Stimulated activated CD8-positive, alpha-beta memory T cell treated with anti-CD3 and anti-CD28 coated beads, Interleukin-2, amount 100 ng/mL, for 1 hour (primary cell): ENCODE measurements at places on chromosomes 11 and 22.

- DNase-seq, result no peak
Observed at GRCh38 chr22:50009765-50010675, 2.5 kb downstream of the IL17REL start.

- no peak for DNase-seq
Observed at GRCh38 chr11:32396331-32396730, 39.0 kb downstream of the WT1 start.

DNA sequence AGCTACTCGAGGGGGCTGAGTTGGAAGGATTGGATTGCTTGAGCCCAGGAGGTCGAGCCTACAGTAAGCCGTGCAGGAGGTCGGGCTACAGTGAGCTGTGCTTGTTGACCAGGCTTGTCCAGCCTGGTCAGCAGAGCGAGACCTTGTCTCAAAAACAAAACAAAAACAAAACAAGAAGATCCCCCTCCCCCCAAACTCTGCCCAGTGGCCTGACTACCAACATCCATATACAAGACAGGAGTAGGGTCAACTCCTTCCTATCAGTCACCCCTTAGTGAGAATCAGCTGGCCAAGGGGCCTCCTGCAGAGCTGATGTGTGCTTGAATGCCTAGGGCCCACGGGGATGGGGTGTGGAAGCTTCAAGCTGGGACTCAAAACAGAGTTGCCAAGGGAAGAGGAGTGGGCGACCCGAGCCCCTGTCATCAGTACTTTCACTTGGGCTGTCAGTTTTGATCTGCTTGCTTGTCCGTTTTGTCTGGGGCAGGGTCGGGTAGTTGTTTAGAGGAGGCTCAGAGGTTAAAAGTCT is 942 bp upstream of the TSPAN18 start:
- DNase-seq, result no peak

GRCh38 chr11:125263268-125263790 is 98.8 kb downstream of the PKNOX2 start:
- no peak for DNase-seq

DNA sequence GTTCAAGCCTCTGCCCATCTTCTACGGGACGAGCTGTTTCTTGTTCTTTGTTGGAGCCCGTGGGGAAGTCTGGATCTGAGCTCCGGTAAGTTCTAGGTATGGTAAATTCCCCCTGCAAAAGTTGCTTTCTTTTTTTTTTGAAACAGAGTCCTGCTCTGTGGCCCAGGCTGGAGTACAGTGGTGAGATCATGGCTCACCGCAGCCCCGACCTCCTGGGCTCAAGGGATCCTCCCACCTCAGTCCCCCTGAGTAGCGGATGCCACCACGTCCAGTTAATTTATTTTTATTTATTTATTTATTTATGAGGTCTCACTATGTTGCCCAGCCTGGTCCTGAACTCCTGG is 35.5 kb upstream of the MOB2 start:
- no peak for DNase-seq

DNA sequence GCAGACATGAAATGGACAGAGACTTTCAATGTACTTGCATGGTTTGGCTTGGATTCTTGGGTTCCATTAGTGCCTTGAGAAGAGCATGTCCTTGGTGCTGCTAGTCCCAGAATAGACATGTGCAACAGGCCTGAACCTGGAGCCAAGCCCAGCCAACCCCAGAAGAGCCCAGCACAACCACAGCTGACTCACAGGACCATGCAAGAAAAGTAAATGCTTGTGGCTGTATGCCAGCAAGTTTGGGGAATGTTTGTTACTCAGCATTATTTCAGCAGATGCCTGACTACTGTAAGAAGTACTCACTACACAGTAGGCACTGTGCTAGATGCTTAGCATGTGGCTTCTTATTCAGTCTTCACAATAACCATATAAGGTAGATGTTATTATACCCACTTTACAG is 39.2 kb upstream of the HMGXB4 start:
- DNase-seq, result no peak

DNA sequence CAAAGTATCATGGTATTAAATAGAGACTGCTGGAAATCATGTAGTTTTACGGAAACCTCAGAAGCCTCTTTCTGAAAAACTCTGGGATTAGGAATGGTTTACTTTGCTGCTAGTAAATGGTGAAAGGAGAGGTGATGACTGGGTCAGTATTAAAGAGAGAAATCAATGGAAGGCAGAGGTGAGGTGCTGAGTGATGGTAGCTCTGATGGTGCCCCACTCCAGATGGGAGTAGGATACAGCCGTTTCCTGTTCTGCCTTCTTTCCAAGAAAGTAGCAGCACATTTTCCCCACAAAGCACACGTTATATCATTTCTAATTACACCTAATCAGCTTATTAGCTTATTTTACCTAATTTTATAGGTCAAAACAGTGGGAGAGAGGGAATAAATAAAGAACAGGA is 267.6 kb upstream of the PITPNB start:
- no peak for DNase-seq

GRCh38 chr11:68113986-68114385 is 7.2 kb downstream of the CHKA start:
- no peak for DNase-seq

- no peak for DNase-seq
Observed at GRCh38 chr11:110513846-110514437, 84.2 kb downstream of the FDX1 start.

DNA sequence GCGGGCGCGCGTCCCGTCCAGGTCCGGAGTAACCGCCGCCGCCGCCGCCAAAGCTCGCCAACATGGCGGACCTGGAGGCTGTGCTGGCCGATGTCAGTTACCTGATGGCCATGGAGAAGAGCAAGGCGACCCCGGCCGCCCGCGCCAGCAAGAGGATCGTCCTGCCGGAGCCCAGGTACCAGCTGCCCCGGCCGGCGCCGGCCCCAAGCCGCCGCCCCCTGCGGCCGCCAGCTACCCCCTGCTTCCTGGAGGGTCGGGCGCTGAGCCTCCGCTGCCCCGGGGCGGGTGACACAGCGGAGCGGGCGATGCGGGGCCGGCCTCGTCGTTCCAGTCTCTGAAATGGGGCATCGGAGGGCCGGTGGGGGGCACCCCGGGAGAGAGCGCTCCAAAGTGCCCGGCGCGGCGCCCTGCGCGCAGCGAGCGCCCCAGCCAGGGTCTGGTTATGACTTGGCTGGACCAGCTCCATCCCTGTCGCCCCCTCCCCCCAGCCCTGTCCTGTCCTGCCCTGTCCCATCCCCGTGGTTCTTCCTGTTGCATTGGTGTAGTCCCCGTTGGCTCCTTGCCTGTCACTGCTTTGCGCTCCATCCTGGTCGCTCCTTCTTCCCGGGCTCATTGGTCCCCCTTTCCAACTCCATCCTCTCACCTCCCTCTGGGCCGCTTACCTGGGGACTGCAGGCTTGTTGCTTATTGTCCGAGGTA is 653 bp downstream of the GRK3 start:
- DNase-seq, result no peak

DNA sequence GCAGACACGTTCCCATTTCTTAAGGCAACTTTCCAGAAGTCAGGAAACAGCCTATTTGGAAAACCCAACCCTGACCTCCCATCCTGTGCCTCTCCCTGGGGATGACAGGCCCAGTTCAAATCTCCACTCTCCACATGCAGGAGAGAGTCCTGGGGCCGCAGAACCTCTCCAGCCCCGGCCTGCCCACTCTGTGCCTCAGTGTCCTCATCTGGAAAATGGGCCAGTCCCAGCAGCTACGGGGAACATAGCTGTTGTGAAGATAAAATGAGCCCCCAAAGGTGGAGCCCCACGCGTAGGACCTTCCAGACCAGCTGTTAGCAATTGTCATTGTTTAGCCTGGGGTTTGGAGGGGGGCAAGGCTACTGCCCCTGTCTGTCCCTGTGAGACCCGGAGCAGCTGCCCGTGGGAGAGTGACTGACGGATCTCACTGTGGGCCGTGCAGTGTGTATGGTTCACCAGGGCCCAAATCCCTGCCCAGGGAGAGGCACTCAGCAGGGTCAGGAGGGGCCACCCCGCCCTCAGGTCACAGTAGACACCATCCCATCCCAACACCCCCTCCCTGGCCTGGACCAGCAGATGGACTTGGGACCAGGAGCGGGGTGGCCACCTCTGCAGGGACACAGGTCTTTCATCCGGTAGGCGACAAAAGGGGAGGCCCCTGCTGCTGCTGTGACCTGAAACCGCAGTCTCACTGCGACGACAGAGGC is 145.9 kb downstream of the CTTN start:
- DNase-seq, result no peak

DNA sequence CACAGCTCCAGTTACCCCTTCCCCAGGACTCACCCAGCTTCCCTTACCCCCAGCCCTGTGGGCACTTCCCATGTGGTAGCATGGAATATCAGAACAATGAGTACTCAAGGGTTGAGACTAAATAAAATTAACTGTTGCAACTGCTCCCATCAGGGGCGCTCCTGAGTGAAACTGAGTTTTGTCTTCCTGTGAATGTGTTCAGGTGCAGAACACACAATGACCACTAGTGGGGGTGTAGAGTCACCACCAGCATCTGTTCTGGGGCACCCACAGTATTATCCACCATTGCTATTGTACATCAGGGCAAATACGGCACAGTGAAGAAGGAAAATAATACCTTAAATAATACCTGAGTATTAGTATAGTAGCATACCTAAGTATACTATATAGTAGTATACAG is 689.7 kb downstream of the TBC1D22A start:
- DNase-seq, result no peak

- DNase-seq, result no peak
Observed at GRCh38 chr11:1829039-1829820, 5.6 kb upstream of the SYT8 start.
